Dermis microvascular lymphatic vessel endothelial cell (primary cell): ENCODE measurements at places on chromosomes 13 and 19. TPM values are rescaled to one million over a fixed set of nuclear protein-coding genes. Genes with fewer than 3 reads are reported as not detected.

DNA sequence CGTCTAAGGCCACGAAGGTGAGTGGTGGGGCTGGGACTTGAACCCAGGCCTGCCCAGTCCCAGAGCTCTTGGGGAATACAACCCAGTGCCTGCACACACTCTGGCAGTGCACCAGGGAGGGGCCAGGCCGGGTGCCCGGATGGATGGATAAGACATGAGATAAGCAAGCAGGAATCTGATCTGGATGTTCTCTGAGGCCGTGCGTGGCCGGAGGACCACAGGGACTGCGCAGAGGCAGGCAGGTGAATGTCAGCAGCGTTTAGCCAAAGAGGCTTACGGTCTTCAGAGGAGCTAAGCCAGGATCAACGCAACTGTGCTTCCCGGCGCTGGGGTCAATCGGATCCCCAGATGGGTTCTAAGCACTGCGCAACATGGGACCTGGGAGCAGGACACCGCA lies 1.5 kb downstream of the ZNF787 start:
- DNase-seq: peak; percentile 38

- peak; percentile 51 for DNase-seq
Observed at GRCh38 chr19:40778706-40779284, 748 bp downstream of the RAB4B start.

DNA sequence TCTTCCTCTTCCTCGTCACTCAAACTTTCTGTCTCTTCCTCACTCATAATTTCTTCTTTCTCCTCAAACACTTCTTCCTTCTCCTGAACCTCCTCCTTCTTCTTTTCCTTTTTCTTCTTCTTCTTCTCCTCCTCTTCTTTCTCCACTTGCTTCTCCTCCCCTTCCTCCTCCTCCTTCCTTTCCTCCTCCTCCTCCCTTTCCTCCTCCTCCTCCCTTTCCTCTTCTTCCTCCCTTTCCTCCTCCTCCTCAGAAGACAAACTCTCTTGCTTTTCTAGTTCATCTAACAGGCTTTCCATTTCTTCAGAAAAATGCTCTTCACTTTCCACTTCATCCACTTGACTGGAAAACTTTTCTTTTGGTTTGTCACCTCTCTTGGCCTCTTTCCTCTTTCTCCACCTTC lies 19.8 kb downstream of the WDR87 start:
- DNase-seq: no peak

DNA sequence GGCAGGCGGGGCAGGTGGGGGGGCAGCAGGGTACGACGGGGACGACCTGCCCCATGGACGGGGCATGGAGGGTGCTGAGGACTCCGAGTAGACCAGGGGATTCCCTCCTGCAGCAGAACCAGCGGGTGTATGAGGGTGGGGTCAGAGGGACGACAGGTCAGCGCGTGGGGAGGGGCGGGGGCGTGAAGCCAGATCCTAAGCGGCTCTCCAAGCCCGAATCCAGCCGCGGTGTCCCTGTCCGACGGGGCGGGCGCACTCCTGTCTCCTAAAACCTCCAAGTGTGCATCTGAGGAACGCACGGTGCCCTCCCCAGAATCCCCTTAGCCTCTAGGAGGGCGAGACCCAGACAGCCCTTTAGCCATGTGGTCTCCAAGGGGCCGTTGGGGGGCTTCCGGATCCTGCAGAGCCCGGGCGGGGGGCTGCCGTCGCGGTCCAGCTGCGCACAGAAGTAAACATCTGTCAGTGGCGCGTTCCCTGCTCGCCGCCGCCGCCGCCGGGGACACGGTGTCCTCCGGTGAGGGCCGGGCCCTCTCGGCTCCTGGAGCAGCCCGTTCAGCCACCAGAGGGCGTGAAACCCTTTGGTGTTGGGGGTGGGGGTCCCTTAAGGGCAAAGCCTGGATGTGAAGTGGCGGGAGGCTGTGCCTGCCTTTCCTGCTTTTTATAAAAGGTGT lies 730 bp downstream of the NRTN start:
- peak; percentile 55 for DNase-seq

DNA sequence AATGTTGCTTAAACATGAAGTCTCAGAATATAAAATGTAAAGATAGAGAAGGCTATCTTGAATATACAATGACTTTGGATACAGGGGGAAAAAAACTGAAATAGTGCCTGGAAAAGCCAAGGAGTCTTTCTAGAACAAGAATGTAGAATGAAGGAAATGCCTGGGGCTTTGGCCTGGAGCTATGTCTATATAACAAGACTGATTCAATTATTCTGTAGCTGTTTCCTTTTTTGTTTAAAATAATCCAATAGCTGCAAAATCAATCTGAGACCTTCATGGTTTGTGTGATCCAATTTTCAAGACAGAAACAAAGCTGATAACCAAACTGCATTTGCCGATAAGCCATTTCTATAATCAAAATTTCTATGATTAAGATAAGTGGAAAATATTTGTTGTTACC lies 530.9 kb upstream of the NBEA start:
- no peak for DNase-seq

PNMA8A gene
- under 0.01 and 0.26 TPM in 2 replicates for total RNA-seq

GRCh38 chr19:13022111-13022858 lies 27.0 kb downstream of the NFIX start:
- no peak for DNase-seq

DNMT1 gene
- total RNA-seq: 21.0 and 22.7 TPM in 2 replicates

DNA sequence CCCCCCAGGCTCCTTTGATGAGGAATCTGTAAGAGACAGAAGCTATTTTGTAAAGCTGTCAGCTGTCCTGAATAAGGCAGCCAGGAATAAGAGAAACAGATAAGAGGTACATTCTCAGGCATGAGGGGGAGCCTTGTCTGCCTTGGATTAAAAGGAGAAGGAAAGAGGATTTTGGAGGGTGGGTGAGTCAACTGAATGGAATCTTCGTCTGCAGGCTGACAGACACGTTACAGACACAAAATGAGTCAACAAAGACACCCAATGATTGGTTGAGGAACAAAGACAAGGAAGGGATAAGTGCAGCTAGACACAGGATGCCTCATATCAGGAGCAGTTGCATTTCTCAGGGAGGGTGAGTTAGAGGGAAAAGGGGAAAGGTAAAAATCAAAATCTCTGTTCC lies 162.5 kb downstream of the OLFM4 start:
- no peak for DNase-seq

DNA sequence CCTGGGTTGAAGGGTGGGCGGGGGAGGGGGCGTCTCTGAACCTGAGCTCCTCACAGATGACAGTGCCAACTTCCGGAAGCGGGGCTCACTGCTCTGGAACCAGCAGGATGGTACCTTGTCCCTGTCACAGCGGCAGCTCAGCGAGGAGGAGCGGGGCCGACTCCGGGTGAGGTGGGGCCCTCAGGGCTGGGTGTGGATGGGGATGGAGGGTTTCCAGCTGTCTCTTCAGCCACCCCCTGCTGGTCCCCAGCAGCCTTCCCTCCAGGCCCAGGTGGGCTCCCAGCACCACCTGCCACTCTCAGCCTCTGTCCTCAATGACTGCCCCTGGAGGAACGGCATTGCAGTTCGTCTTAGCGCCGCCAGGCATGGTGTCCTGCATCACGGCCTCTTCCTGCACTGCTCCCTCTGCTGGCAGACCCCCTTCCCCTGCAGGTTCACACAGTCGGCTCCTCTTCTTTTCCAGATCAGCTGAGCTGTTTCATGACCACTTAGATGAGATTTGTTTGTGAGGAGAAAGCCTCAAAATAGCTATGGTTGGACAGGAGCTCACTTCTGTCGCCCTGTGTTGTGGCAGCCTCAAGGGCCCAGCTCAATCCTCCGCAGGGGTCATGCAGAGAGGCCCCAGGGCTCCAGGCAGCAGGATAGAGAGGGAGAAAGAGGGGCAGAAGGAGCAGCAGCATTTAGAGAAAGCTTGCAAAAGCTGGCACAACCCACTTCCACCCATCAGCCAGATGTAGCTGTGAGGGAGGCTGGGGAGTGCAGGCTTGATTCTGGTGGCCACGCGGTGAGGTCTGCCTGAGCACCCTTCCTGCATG lies 2.5 kb upstream of the GARIN5A start:
- DNase-seq: peak; percentile 52

PRODH2 gene
- total RNA-seq: not detected in 2 replicates

KMT2B gene
- total RNA-seq: 2.3 and 7.1 TPM in 2 replicates

SMIM44 gene
- not detected in 2 replicates for total RNA-seq

DNA sequence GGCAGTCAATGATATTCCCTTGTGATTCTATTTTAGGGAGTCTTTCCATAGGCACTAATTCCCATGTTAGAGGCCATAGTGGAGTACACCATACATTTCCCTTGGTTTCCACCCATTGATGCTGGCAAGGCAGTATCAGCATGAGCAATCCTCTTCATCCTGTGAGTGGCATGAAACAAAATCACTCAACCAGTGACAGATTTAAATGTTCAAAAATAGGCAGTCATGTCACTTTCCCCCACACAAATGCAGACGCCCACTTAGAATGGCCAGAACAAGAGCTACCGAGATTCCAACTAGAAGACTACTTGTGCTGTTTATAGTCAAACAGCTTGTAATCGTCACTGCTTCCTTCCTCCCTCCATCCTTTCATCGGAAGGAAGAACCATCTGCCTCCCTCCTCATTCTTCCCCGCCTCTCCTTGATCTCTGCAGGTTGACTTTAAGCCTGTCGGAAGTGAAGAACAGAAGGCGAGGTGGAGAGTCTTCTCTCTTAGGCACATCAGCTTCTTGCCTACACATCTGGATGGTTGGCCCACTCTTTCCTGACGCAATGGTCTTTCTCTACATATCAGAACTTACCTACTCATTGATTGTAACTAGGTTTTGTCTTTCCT lies 22.6 kb downstream of the RASL11A start:
- DNase-seq: no peak

NLRP11 gene
- total RNA-seq: under 0.01 TPM in 2 replicates

DCLK1 gene
- total RNA-seq: 10.5 and 43.6 TPM in 2 replicates

DNA sequence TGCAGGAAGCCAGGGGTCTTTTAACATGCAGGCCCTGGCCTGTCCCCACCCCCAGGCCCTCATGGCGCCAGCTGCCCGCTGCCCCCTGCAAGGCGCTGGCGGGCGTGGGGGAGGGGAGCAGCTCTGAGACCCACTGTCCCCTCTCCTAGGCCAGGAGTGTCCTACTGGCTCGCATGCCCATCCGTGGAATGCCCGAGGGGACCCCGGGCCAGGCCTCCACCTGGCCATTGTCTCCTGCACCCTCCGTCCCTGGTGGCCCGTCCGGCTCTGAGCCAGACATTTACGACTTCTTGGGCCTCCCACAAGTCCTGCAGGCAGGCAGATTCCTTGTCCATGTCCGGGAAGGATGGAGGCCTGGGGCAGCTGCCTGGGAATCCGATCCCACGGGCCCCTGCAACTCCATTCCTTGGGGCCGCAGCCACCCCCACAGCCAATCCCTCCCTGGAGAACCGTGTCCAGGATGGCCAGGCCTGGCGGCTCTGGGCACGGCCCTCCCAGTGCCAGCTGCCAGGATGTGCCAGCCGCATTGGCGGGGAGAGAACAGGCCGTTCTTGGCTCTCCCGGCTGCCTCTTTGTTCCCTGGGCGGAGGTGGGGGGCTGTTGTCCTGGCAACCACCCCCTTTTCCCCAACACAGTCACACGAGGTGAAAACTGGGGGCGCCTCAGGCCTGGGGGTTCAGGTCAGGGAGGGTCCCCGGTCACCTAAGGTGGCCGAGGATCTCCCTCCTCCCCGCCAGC lies 10.5 kb upstream of the PLIN3 start:
- no peak for DNase-seq

DNA sequence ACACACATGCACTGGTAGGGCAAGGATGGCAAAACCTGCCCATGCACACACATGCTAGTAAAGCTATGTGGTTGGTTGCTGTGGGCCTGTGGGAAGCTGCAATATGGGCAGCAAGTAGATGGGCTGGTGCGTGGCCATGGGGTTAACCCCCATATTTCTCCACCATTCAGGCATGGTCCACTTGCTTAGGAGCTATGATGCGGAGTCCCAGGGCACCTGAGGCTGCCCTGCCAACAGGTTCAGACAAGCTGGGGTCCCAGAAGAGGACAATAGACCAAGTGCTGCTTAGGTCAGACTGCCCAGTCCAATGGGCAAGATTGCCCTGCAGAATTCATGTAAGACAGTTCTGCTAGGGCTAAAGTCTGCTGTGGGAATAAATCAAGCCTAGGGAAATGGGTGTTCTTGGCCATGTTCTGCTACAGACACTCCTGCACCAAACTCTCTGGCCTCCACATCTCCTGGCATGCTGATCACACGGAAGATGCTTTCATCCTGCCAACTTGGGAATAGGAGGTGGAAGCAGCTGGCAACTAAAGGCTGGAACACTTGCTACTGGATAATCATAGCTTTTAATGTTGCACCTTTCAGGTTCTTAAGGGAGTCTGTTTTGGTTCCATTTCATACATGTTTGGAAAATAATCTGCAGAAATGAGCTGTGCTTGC lies 646.3 kb upstream of the SLITRK1 start:
- no peak for DNase-seq
